Urinary bladder (tissue), 4 donors: ENCODE measurements at places on chromosomes 1 and 21. TPM values are rescaled to one million over a fixed set of nuclear protein-coding genes. Genes with fewer than 3 reads are reported as not detected.

PHGDH gene
- polyA plus RNA-seq: 166 TPM

RASSF5 gene
- 10.7 TPM for polyA plus RNA-seq

C1orf185 gene
- polyA plus RNA-seq: not detected

AZIN2 gene
- polyA plus RNA-seq: 3.1 TPM

GPR52 gene
- not detected for polyA plus RNA-seq

GPR37L1 gene
- 0.10 TPM for polyA plus RNA-seq

DPT gene
- 198 TPM for polyA plus RNA-seq

RGS18 gene
- polyA plus RNA-seq: 1.5 TPM

ZNF593OS gene
- 0.18 TPM for polyA plus RNA-seq

F13B gene
- polyA plus RNA-seq: 0.05 TPM

TDRD10 gene
- 4.1 TPM for polyA plus RNA-seq

LCE2C gene
- polyA plus RNA-seq: not detected

AGL gene
- polyA plus RNA-seq: 16.1 TPM

AMY1B gene
- not detected for polyA plus RNA-seq

KRTAP20-3 gene
- not detected for polyA plus RNA-seq

WNT3A gene
- polyA plus RNA-seq: not detected

PLXNA2 gene
- 20.0 TPM for polyA plus RNA-seq

UBE2J2 gene
- polyA plus RNA-seq: 47.0 TPM

MIS18A gene
- 7.0 TPM for polyA plus RNA-seq

SMPDL3B gene
- 0.49 TPM for polyA plus RNA-seq

SRGAP2C gene
- polyA plus RNA-seq: 10.0 TPM

TMEM222 gene
- polyA plus RNA-seq: 58.4 TPM

NUF2 gene
- polyA plus RNA-seq: 0.48 TPM

AGT gene
- polyA plus RNA-seq: 6.6 TPM

CYP4A11 gene
- 0.14 TPM for polyA plus RNA-seq

PLEKHG5 gene
- polyA plus RNA-seq: 5.8 TPM

DENND1B gene
- 2.6 TPM for polyA plus RNA-seq

OR2T33 gene
- not detected for polyA plus RNA-seq

FBLIM1 gene
- polyA plus RNA-seq: 107 TPM

TRPM2 gene
- polyA plus RNA-seq: 3.3 TPM

RGS1 gene
- 96.8 TPM for polyA plus RNA-seq

CFHR3 gene
- 0.10 TPM for polyA plus RNA-seq

RAB3B gene
- 0.44 TPM for polyA plus RNA-seq

AQP10 gene
- polyA plus RNA-seq: 0.05 TPM

VCAM1 gene
- polyA plus RNA-seq: 13.2 TPM

KCNAB2 gene
- 13.0 TPM for polyA plus RNA-seq

CD5L gene
- 0.08 TPM for polyA plus RNA-seq

OR2L13 gene
- polyA plus RNA-seq: 0.04 TPM

UBXN10 gene
- 3.2 TPM for polyA plus RNA-seq

S100A8 gene
- 128 TPM for polyA plus RNA-seq

SFN gene
- 23.5 TPM for polyA plus RNA-seq

ARHGEF16 gene
- 4.2 TPM for polyA plus RNA-seq

SMIM34 gene
- polyA plus RNA-seq: not detected

MPL gene
- 0.33 TPM for polyA plus RNA-seq

TMEM51 gene
- polyA plus RNA-seq: 21.5 TPM

ADIPOR1 gene
- 71.1 TPM for polyA plus RNA-seq
